Hematopoietic multipotent progenitor cell (in vitro differentiated cells): ENCODE measurements at places on chromosomes 6 and 20.
A peak's percentile ranks its signal among the peaks of the same experiment; 100 is the strongest.

DNA sequence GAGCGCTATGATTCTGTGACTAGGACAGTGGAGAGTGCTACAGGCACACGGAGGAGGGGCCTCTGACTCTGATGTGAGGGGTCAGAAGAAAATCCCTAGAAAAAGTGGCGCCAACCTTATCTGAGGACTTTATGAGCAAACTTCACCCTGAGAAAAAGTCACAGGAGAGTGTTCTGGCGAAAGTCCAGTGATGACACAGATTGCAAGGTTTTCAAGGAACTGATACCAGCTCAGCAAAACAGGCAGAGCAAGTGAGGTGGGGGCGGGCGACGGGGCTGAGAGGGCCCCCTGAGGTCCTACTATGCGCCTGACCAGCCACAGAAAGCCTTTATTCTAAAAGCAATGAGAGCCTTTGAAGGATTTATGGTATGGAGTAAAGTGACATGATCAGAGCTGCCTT is 73.3 kb downstream of the SLC22A23 start:
- DNase-seq, result no peak

- DNase-seq, result no peak
These were observed 17.2 kb downstream of the TMEM200A start for GRCh38 chr6:130382872-130383490.

GRCh38 chr6:106398621-106399020 is 38.1 kb downstream of the CRYBG1 start:
- no peak for DNase-seq

- peak; percentile 15 for DNase-seq
These were observed 9.2 kb upstream of the HLA-DOB start for GRCh38 chr6:32825966-32826365.

DNA sequence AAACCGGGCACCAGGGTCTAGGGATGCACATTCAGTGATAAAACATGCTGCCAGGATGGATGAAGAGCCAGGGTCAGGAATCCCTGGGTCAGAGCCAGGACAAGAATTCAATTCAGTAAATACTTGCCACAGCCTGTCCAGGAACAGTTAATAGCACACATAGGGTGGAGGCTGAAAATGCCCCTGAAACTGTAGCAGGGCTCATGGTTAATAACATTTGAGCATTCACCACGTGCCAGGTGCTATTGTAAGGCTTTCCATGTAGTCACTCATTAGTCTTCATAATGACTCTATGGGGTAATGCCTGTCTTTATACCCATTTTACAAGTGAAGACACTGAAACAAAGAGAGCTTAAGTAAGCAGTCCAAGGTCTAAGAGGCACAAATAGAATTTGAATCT is 296.3 kb downstream of the LRFN2 start:
- no peak for DNase-seq

GRCh38 chr6:26502165-26502564 is 2.1 kb downstream of the BTN1A1 start:
- no peak for DNase-seq

GRCh38 chr20:49279677-49280462 is 2.0 kb upstream of the ZNFX1 start:
- no peak for DNase-seq

DNA sequence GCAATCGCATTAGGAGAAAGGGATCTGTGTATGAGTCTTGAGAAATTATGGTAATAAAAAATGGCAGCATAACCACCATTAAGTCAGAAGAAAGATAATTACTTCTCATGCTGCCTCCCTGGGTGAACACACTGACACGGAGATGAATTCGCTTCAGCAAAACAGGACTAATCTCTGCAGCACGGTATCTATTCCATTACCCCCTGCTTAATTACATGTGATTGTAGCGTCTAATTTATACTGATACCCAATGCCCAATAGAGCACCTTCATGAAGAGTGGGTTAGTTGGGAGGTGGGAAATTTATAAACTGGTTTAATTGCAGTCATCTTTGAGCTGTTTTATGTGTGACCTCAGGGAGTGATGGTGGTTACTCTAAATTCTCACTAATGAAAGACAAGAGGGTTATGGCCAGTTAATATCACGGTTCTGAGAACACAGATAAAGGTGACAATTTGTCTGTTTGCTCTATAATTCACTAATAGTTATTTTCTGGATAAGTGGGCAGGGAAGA is 476.2 kb upstream of the SULF2 start:
- no peak for DNase-seq

GRCh38 chr6:71460933-71461332 is 172.3 kb downstream of the OGFRL1 start:
- DNase-seq, result no peak

DNA sequence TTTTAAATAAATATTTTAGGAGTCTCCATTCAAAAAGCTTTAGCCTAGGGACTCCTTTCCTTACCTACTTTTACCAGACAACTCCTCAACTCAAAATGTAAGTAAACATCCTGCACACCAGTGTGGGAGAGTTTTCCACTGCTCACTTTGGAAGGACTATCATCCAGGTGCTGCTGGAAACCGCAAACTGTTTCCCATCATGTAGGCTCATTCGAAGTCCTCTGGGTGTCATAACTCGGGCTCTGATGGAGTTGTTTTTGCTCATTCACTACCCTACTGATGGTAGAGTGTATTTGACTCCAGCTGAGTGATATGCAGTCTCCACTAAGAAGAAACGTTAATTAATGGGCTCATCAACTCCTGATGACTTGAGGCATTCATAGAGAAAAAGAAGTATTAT is 136.5 kb upstream of the AKAP12 start:
- DNase-seq, result no peak

DNA sequence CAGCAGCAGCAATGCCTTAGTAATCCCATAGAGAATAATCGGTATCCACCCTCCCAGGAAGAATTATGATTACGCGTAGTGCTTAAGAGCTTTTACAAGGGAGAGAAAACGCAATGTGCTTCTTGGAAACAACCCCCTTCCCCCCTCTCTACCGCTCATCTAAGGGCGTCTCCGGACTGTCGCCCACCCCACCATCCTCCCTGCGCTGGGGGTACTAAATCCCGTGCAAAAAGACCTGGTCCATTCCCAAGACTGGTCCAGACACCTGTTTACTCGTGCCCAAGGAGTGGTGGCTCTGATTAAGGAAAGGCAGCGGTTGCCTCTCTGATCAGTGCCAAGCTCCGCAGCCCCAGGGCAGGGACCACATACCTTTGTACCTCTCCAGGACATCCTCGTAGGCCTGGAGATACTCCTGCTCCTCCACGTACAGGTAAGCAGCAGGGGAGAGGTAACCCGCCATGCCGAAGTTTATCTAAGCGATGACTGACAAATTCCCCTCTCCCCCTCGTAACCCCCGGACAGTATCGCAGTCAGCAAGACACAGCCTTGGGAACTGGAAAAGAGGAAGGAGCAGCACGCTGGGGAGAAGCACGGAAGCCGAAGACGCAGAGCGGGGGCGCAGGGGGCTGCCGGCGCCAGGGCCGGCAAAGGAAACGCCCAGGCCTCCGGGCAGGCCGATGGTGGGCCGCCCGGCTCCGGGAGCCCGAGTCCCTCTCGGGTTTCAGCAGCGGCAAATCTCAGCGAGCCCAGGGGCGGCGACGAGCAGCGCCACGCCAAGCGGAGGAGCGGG is 112.0 kb upstream of the BEND6 start:
- DNase-seq, result no peak

DNA sequence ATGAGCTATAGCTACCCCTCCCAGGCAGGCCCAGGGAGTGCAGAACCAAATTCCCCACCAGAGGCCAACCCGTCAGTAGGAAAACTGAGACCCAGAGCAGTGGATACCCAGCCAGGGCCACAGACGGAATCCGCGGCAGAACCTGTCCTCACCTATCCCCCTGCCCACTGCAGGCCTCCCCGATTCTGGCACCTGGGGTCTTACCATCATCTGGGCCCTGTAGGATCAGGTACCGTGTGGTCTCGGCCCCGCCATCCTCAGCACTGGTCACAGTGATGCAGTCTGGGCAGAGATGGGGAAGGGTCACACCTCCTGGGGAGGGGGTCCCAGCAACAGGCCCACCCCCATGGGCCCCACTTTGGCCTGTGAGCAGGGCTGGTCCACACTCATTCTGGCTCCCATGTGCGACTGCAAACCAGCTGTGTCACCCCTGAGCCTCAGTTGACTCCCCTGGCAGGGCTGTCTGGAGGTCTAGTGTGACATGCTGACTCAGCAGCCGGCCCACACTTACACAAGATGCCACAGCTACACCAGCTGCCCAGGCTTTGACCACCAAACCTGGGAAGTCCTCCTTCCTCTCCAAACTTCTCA is 3.8 kb downstream of the ZNF335 start:
- no peak for DNase-seq

DNA sequence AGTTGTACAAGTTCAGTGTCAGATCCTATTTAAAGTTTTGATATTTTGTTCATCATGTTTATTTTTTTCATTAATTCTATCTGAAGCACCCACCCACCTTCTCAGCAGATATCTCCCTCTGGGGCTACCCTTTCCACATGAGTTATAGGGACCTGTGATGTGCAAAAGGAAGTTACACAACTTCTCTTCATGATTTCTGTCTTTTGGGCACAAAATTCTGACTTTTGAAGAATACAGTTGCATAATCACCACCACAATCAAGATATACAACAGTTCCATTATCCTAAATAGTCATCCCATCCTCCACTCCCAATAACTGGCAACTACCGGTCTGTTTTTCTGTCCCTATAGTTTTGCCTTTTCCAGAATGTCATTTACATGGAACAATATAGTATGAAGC is 13.8 kb upstream of the FUCA2 start:
- DNase-seq, result no peak

DNA sequence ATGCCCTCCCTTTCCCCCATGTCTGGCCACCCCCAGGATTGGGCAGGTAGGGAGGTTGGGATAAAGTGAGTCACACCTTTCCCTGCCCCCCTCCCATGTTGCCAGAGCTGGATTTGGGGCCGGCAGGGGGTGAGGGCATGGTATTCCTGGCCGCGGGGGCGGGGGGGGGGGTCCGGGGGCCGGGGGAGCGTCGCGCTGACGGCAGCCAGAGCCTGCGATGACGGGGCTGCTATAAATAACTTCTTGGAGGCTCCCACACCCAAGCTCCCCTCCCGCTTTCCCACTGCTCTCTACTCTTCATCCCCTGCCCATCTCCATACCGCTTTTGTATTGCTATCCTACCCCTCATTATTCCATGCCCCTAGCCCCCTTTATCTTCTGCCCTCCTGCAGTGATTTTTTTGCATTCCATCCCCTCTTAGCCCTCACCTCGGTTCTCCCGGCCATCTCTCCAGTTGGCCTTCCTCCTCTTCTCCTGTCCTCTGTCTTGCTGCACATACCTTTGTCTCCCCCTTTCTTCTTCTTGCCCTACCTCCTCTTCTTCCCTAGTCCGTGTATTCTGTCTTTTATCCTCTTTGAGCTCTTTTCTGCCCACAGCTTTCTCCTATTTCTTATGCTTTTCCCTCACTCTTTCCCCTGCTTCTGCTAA is 13.8 kb downstream of the SYNGAP1 start:
- no peak for DNase-seq

GRCh38 chr6:72504406-72504805 is 117.5 kb upstream of the KCNQ5 start:
- DNase-seq, result no peak

- no peak for DNase-seq
These were observed 56.4 kb downstream of the RFX6 start for GRCh38 chr6:116933485-116933884.

DNA sequence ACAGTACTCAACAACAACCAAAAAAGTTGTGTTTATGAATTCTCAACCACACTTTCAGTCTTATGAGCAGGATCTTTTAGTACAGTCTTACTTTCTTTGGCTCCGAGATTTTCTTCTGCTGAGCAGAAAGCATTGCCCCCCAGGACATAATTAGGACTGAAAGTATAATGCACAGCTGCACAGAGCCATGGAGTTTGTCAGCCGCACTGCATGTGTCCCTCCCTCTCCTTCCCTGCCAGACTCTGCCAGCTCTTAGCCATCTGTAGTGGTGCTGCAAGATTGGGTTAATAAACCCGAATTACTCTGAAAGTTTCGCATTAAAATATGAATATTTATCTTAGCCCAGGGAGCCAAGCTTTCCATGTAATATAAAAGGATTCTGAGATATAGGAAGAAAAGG is 179.6 kb upstream of the PTCHD4 start:
- no peak for DNase-seq

- no peak for DNase-seq
These were observed 214.7 kb downstream of the CLIC5 start for GRCh38 chr6:45800911-45801310.

DNA sequence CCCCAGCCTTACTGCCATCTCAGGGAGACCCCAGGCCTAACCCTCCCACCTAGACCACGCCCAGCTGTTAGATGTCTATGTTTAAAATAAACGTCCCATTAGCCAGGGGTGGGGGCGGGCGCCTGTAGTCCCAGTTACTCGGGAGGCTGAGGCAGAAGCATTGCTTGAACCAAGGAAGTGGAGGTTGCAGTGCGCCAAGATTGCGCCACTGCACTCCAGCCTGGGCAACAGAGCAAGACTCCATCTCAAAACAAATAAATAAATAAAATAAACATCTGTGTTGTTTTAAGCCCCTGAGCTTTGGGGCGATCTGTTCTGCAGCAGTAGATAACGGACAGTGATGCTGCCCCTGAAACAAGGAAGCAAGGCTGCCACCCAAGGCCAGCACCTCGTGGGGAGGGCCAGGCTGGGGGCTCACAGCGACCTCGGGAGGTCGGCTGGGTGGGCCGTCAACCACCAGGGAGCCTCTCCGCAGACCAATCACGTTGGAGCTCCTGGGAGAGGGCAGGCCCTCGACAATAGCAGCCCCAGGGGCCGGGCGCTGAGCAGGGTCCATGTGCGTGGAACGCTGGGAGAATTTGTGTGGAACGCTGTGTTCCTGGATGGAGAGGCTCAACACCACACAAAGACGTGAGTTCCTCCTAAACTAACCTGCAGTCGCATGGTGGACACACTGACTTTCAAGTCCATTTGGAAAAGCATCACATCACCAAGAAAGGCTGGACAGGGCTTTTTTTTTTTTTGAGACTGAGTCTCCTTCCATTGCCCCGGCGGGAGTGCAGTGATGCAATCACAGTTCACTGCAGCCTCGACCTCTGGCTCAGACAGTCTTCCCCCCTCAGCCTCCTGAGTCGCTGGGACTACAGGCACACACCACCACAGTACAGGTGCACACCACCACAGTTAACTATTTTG is 1.0 kb upstream of the HELZ2 start:
- no peak for DNase-seq

GRCh38 chr20:62886709-62887058 is 25.1 kb upstream of the TCFL5 start:
- no peak for DNase-seq

DNA sequence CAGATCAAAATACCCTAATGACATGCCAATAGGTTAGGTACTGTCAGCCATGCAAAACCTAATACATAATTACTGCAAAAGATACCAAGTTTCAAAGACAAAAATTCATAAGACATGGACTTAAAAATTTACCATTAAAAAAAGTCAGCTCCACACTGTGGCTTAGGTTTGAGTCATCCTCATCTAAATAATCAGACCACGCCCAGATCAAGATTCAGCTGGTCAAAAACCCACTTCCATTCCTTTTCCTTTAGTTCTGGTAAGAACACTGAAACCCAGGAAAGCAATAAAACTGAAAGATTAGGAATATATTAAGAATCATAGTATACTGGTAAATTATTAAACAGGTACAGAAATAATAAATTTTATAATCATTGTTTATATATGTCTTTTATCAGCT is 81.0 kb upstream of the ASF1A start:
- DNase-seq, result no peak
